ENCODE measurements at places on chromosomes 5 and 9.
A peak's percentile ranks its signal among the peaks of the same experiment; 100 is the strongest.

GRCh38 chr9:75889977-75890471, 449 bp upstream of the PCSK5 start:
- DNase-seq, result no peak

DNA sequence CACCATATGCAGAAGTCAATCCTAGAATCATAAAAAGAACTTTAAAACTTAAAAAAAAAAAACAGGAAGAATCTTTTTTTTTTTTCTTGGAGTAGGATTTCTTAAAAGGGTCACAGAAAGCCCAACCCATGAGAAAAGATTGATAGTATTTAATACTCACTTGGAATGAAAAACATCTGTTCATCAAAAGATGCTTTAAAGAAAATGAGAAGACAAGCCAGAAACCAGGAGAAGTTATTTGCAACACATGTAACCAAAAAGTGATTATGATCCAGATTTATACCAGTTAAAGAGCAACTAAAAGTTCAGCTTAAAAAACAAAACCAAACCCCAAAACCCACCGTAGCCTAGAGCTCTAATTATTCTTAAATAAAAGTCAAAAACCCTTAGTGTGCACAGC, 69.3 kb downstream of the TLE4 start:
- no peak for DNase-seq

GRCh38 chr5:149731617-149732323, 1.7 kb downstream of the PPARGC1B start:
- peak; percentile 87 for DNase-seq

GRCh38 chr9:8382266-8382665, 582.7 kb upstream of the DMAC1 start:
- DNase-seq, result no peak

DNA sequence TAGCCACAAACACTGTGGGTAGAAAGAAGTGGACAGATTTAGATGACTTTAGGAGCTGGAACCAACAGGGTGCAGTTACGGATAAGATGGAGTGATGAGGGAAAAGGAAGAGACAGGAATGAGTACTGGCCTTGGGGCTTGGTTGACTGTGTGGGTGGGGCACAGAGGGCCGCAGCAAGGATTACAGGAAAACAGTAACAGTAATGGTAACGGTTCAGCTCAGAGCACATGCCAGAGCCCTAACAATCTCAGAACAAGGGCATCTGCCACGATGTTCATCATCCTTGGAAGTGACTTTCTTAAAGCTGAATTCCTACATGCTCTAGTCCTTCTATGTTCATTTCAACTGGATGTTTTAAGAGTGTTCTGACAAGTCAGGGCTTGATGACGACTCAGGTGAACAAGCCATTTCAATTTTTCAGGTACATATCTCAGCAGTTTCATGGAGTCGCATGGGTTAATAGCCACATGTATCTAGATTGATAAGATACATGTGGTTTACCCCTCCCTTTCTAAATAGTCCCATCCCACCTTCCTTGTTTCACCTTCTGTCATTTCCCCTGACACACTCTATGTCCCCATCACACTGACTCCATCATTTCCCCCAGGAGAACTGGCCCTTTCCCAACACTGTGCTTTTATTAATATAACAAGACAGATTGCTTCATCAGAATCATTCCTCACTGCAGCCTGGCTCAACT, 65.0 kb downstream of the CEMIP2 start:
- no peak for DNase-seq

DNA sequence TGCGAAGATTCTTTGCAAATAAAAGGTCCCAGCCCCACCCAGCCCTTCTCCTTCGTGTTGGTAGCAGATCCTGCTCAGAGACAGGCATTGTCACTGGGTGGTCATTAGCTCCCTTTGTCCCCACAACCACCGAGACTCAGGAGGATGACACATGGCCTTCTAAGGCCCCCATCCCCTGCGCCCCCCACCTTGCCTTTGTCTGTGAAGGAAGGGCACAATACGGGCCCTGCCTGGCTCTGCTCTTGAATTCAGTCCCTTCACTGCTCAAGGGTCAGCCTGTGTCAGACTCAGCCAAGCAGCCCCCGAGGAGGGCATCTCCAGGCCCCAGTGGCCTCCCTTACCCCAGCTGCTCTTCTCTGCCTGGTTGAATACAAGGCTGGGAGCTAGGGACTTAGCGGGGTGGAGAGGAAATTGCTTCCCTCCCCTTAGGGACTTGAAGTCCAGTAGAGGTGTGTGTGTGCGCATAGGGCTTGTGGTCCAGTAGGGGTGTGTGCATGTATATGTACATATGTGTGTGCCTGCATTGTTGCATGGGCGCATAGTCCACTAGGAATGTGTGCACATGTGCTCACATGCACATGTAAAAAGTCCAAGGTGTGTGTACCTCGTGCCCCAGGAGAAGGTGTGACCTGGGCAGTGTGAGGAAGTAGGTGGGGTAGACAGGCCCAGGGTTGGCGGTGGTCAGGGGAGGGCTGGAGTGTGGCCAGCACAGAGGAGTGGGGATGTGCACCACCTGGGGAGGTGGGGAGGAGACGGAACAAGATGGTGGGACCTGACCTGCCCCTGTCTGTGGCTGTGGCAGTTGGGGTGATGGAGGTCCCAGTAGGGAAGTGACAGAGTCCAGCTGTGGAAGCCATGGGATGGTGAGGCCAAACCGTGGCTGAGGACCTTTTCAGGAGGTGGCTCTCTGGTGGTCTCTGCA, 59.1 kb downstream of the PHF2 start:
- no peak for DNase-seq

DNA sequence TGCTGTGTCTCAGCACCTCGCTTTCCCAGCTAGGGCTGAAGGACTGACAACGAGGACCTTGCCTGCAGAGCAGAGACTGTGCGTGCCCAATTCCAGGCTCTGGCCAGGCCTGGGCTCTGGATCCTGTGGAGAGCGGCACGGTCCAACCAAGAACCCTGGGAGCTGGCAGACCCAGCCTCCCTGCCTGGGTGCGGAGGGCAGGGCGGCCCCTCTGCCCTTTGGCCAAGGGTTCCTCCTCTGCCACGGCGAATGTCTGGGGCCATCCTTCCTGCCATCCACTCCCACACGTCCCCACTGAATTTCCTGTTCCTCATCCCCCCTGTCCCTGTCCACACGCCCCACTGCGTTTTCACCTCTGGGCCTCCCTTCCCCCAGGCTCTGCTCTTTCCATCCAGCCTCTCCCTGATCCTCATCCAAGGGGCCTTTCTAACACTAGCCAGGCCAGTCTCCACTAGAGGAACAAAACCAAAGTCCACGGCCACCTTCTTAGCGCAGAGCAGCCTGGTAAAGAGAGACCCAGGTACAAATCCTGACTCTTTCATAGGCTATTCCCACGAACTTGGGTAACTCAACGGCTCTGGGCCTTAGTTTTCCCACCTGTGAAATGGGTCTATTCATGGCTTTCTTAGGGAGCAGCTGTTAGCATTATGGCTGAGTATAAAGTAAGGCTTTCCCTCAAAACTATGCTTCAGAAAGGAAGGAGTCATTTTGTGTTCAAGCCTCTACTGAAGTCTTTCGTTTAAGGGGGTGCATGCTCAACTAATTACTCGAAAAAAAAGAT, 95.5 kb upstream of the PHYKPL start:
- no peak for DNase-seq

DNA sequence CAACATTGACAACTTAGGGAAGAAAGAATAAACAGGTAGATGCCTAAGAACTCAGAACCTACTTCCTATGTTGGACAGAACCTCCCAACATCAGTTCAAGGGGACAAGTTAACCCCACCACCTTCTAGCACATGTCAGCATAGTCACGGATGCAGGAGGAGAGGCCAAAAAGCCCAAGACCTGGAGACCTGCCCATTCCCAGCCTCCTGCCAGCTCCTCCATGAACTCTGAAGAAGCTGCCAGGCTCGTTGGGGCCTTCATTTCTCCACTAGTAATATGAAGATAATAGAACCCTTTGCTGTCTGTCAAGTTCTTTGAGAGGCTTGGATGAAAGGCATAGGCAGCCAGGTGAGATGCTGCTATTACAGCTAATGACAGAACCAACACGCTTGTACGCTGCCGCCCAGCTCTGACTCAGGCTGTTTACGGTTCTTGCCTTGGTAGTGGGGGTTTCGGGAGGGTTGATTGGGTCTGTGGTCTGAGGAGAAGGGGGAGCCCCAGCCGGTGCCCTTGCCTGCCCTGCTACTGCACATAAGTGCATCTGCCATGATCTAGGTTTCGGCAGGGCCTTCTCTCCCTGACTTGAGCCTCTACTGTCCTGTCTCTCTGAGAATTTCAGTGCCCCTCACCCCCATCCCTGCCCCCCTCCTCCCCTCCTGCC, 82.2 kb downstream of the NRG2 start:
- DNase-seq, result no peak

DNA sequence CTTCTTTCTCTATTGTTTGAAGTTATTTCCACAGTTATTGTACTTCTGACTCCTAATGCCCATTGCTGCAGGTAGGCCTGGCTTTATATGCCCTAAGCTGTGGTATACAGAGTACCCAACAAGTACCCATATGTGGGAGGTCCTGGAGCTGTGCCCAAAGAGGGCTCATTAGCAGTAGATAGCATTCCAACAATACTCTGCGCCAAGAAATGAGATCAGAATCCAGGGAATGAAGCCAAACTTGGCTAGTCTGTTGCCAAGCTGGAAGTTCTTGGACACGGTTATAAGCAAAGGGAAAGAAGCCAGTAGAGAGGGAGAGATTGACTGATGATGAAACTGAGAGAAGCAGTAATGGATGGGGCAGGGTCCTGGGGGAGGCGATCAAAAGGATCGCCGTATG, 29.7 kb upstream of the FAM169A start:
- no peak for DNase-seq

- DNase-seq, result no peak
Measured at GRCh38 chr9:77802515-77803293, 154.6 kb upstream of the GNA14 start.

DNA sequence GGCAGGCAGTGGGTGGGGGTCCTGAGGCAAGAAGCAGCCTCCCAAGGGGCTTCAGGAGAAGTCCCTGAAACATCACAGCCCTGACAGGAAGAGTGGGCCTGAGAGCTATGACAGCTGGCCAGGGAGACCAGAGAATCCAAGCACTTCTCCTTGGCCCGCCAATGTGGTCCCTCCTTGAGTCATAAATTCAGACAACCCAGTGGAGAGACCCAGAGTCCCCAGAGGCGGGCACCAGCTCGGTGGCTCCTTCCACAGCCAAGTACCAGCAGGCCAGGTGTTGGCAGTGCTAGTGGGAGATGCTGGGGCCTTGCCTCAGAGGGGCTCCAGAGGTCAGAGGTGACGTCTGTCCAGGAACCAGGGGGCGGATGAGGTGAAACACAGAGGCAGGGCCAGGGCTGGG, 1.6 kb upstream of the DOK3 start:
- DNase-seq, result peak; percentile 27

DNA sequence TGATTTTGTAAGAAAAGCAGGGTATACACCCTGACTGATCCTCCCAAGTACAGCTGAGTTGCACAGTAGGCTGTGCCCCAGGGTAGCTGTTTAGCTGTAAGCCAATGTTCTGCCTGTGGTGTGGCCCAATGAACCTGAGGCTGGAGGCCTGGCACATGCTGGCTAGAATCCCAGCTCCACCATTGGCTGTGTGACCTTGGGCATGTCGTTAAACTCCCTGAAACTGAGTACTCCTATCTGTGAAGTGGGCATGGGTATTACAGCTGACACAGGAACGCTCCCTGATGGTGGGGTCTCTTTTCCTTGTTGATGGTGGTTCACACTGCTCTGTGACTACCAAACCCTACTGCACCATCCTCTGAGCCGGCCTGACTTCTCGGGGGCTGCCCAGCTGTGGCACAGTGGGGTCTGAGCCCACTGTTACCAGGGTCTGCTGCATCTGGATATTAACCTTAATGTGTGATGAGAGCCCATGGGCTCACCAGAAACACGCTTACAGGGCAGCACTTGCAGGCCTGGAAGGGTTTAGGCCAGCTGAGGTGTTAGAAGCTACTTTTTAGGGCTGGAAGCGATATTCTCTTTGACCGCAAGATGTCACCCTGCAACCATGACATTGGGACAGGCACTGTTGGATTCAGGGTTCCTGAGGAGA, 7.0 kb upstream of the GADD45G start:
- DNase-seq, result peak; percentile 76

GRCh38 chr9:126626127-126626925, 12.6 kb downstream of the LMX1B start:
- DNase-seq, result no peak

DNA sequence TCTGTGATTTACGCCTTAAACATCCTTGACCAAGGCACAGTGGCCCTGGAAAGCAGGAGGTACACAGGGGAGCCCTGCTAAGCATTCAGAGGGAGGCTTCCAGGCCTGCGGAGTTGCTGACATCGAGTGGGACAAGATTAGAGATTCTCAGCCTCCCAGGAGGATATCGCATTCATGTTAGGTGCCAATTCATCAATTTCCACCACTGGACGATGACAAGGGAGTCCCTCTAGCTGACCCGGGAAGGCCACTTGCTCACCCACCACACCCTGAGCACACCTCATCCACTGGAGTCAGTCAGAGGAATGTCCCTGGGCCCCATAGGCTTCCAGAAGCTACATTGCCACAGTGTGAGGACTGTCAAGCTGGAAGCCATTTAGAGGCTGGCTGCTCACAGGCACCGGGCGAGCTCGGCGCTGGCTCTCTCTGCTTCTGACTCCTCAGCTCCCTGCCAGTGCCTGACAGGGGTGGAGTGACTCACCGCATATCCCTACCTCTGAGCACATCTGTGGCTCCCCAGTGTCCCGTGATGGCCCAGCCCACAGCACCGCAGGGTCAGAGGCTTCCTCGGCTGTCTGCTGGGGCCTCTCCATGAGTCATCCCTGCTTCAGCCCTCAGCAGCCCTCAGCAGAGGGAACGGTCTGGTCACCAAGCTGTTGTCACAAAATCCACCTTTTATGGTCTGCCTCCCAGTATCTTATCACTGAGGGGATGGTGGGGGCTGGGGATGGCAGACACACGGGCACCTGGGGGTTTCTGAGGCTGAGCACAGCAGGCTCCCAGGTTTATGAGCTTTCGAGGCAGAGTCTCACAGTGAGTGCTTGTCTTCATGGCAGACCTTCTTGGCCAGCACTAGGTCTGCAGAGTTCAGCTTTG, 117.5 kb downstream of the ZNF608 start:
- peak; percentile 35 for DNase-seq

- DNase-seq, result peak; percentile 29
Measured at GRCh38 chr5:84382363-84383295, 2.1 kb downstream of the EDIL3 start.

GRCh38 chr5:130642461-130642860, 522.6 kb downstream of the HINT1 start:
- no peak for DNase-seq

- DNase-seq, result no peak
Measured at GRCh38 chr9:2802494-2802921, 41.4 kb downstream of the PUM3 start.

GRCh38 chr5:174971210-174971609, 246.8 kb downstream of the MSX2 start:
- no peak for DNase-seq

DNA sequence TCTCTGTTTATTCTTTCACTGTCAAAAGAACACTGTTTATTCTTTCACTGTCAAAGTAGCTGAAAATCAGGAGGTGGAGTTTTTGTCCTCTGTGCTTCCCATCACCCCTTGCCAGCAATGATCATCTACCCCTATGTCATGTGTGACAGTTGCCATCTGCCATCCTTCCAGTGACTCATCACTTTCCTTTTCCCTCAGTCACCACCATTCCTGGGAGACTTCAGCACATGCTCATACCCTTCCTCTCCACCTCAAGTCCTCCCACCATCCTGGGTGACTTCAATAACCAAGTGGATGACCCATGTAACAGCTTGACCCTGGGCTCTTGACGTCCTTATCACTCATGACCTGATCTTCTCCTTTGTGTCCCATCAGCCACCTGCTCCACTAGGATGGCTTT, 43.3 kb upstream of the RASEF start:
- no peak for DNase-seq

Measured in common myeloid progenitor, CD34-positive (primary cell).